ENCODE measurements at places on chromosomes 7 and 10.

DNA sequence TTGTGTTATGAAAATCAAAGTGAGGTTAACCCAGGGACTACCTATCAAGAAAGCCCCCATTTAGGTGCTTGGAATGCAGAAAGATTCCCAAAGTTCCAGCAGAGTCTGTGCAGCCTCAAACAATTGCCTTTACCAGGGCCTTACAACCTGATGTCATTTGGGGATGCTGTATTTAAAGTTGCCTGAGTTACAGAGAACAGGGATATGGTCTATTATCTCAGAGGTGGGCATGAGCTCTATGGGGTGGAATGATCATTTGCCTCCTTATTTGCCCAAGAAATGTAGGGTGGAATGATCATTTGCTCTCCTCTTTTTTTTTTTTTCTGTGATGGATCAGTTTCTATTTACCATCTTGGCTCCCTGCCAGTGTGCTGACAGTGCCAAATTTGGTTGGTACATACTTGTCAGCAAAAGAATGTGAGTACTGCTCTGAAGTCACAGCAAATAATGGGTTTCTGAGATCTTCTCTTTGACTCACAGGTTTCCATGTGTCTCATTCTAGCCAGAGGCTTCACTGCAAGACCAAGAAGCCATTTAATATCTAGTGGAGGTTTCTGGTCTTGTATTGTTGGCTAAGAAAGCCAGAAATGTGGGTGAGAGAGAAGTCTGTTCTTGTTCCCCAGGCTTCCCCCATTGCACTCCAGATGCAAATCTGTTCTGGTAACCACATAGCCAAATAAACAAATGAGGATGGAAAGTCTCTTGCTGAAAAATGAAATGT lies 45.5 kb upstream of the ZNRF2 start:
- peak; percentile 20 for DNase-seq

GRCh38 chr10:31724296-31724695 lies 204.3 kb downstream of the ARHGAP12 start:
- no peak for DNase-seq

DNA sequence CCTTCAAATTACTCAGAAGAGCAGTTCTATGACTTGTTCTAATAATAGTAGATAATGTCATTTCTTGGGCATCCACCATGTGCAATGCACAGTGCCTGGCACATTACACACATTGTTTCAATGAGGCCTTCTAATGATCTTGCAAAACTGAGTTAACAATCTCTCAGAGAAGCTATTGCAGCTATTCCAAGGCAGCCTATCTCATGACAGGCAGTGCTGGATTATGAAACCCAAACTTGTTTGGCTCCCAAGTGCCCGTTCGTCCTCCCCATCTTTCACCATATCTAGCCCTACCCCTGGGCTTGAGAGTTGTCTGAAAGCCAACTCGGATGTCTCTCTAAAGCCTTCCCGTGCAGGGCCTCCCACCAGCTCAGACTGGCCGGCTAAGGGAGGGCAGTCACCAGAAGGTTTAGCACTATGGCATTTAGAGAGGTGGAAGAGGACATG lies 405.1 kb downstream of the PLXNA4 start:
- DNase-seq, result no peak

GRCh38 chr7:137206770-137207169 lies 136.8 kb downstream of the PTN start:
- no peak for DNase-seq

DNA sequence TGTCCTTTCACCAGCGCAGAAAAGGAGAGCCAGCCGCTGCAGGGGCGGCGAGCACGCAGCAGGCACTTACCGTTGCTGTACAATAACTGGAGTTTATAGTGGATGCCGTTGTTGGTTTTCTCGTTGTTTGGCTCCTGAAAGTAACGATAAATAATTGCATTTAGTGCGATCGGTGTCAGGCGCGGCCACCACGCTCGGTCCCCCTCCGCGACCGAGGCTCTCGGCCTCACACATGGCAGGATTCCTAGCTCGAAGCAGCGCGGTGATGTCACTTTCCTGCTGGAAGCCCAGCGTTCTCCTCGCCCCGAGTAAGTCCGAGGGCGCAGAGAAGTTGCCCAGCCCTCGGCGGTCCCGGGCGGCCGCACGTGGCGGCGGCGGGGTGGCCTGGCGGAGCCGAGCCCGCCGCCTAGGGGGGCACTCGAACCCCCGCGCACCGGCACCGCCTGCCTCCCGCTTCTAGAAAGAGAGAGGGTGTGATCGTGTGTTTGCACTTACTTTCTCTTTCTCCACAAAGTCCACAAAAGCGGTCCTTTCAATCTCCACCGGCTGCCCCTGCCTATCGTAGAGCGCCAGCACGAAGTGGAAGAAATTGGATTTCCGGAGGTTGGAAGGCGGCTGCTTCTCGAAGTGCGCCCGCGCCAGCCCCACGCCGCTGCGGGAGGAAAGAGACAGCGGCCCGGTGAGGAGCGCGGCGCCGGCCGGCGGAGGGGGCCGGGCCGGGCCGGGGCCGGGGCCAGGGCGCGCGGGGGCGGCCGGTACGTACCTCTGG lies 1.0 kb downstream of the EBF3 start:
- DNase-seq, result no peak

GRCh38 chr7:30923774-30924413 lies 12.2 kb downstream of the AQP1 start:
- DNase-seq, result no peak

GRCh38 chr10:81862596-81862995 lies 12.4 kb upstream of the NRG3 start:
- DNase-seq, result no peak

- DNase-seq, result no peak
These were observed 451.2 kb downstream of the SEMA3D start for GRCh38 chr7:84735677-84736076.

DNA sequence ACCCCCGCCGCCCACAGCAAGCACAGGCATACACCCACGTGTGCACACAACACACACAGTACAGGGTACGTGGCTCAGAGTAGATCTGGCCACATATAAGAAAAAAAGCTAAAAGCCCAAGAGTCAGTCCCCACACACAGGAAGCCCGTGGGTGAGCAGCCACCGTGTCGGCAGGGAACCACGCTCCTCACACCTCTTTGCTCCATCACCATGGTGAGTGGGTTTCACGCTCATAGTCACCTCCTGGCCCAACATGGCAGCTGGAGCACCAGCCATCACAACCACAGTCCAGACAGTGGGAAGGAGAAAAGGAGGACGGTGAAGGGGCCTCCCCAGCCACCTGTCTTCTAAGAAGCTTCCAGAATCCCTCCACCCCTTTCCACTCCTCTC lies 76.0 kb upstream of the PDGFA start:
- no peak for DNase-seq

DNA sequence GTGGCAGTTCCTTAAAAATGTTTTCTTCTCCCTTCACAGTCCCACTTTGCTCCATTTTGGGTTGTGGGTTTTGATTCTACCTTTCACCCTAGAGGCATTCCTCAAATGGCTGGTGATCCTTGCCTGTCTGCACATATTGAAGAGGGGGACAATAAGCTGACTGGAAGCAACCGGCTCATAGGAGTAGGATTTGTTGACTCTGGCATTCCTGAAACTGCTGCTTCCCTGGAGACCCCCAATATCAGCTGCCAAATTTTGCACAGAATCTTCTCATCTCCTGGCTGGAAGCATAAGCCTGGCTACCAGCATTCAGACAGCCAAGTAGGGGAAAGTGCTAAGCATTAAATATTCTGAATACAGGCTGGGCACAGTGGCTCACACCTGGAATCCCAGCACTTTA lies 53.7 kb downstream of the KIF5B start:
- DNase-seq, result no peak

GRCh38 chr10:119006451-119007210 lies 22.9 kb upstream of the NANOS1 start:
- no peak for DNase-seq

- no peak for DNase-seq
These were observed 32.1 kb upstream of the GNA12 start for GRCh38 chr7:2876031-2876731.

DNA sequence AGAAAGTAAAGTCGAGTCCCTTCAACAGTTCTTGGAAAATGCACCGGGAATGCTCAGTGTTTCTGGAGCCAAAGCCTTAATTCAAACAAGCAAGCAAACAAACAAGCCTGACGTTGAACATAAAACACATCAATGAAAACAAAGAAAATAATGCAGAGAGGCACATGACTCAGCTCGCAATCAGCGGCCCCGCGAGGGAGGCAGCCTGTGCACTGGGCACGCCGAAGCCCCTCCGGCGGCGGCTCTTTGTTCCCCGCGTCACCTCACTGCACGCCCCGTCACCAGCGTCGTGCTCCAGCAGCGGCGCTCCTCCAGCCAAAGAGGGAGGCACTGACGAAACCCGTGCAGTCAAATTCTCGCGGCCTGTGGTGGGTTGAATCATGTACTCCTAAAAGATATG lies 151.5 kb downstream of the DNAJB6 start:
- DNase-seq, result no peak

DNA sequence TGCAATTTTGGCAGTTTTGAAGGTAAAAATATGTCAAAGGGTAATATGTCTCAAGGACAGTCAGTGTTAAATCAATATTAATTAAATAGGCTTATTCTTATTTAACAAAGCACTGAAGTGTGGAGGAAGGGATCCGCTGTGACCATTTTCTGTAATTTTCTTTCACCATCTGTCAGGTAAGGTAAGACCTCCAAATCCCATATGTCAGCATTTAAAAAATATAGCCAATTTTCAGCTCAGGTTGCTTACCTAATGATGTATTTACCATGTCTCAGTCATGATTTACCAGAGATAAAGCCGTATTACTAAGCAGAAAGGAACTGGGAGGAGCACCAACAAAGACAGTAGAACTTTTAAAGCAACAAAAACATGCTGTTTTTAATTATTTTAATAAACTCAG lies 683.9 kb downstream of the CCSER2 start:
- no peak for DNase-seq

GRCh38 chr10:86536294-86536861 lies 14.8 kb upstream of the WAPL start:
- no peak for DNase-seq

DNA sequence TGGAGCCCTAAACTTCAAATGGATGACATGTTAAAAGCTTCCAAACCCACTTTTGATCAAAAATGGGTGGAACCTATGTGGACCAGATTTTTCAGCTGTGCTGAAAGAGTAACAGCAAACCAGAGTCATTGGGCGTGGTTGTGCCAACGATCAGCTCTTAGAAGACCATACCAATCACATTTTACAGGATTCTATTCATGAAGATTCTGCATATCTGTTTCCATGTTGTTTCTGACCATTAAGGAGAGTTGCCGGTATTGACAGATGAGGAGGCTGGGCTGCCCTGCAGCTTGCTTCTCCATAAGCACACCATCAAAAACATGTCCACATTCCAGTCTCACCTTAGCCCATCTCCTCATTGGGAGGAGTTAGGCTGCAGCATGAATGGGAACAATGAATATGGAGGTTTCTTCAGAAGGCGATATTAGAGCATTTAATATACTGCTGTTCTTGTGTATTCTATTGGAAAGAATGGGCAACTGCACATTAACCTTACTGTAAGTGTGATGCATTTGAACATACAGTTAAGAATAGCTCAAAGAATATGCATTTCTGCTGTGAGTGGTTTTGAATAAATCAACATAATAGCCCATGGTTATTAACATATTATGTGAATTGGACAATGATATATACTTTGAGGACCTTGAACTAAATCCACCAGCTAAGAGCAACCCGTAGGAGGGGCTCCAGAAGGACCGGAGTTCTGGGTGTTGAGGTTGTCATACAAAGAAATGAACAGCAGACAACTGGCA lies 116.7 kb downstream of the TCF7L2 start:
- no peak for DNase-seq

- DNase-seq, result no peak
These were observed 96.2 kb downstream of the C10orf105 start for GRCh38 chr10:71623098-71623985.

DNA sequence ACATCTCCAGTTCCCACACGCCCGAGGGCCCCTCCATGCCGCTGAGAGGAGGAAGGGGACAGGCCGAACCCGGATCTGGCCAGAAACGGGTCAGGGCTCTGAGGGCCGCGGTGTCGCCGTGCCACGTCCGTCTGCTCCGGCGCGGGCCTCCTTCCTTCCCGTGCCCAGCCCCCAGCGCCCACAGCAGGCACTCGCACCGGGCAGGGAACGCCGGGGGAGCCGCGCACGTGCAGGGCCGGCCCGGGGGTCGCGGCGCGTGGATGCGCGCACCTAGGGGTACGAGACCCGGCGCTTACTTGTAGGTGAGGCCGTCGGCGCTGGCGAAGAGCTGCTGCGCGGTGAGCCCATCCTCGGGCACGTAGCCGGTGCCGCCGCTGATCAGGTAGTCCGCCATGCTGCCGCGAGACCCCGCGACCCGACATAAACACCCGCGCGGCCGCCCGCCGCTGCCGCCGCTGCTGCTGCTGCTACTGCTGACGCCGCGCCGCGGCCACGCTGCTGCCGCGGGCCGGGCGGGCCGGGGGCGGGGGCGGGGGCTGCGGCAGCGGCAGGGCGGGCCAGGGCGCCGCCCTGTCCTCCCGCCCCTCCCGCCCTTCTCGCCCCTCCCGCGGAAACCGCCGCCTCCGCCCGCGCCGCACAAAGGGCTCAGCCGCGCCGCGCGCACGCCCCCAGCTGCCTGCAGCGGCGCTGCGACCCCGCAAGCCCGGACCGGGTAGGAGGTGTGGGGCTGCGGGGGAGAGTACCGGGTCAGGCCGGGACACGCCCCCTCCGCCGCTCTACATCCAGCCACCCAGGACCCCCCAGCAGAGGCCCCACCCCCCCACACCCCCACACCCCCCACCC lies 4.1 kb downstream of the IMPDH1 start:
- DNase-seq, result peak; percentile 34

DNA sequence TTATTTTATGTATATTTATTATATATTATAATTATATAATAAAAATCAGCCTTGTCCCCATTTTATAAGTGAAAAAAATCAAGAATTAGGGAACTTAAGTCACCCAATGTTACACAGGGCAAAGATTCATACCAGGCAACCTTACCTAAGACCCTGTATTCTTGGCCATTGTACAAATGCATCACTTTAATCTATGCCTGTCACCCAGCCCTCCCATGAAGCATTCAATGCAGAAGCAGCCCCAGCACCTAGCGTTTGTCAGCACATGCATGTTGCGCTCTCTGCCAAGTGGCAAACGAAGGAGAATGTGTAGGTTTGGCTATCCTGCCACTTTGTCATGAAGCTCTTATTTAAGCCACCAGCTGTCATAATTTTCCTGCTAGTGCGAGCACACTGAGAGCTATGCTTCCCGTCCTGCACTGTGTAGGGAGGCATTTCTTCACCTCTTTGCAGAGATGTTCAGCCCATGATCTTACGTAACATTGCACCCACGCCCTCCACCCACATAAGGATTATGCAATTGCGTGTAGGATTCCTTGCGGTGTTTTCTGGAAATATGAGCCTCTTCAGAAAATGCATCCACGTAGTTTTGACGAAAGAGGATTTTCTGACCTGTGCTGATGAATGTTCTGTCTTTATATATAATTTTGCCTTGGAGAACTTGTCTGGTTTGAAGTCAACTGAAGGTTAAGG lies 7.7 kb upstream of the COBL start:
- DNase-seq, result no peak
